Activated T-cell treated with anti-CD3 and anti-CD28 coated beads for 24 hours (primary cell): ENCODE measurements at places on chromosomes 7 and 10.

DNA sequence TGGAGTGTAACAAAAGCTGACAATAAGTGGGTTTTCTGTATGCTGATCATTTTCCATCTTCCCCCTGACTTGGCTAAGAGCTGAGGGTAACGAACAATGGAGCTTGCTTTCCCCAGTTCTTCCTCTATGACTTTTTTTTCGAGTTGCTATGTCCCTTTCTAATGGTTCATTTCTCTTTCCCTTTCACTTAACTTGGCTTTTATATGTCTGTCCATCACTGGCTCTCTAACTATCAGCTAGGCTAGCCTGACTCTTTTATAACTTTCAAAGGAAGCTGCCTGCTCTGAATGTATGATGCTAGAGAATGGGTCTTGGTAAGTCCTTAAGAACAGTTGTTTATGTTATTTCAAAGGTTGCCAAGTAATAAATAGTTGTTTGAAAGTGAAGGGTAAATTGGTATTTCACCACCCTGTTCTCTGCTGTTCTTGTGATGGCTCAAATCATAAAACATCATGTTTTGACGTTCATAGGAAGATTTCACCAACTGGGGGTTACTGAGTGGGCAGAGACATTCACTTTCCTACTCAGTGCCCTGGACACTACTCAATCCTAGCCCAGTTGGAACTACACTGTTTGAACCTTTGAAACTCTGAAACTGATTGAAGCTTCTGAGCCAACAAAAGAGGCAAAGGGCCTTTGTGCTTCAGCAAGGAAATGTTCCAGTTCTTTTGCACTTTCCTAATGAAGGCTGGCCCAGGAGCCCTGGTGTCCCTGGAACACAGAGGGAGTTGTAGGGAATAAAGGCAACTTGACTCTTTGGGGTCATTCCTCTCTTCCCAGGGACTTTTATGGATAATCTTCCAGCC, 85.4 kb upstream of the PHYHIPL start:
- DNase-seq: no peak

- DNase-seq: no peak
Measured at GRCh38 chr10:25805986-25806385, 128.0 kb upstream of the MYO3A start.

DNA sequence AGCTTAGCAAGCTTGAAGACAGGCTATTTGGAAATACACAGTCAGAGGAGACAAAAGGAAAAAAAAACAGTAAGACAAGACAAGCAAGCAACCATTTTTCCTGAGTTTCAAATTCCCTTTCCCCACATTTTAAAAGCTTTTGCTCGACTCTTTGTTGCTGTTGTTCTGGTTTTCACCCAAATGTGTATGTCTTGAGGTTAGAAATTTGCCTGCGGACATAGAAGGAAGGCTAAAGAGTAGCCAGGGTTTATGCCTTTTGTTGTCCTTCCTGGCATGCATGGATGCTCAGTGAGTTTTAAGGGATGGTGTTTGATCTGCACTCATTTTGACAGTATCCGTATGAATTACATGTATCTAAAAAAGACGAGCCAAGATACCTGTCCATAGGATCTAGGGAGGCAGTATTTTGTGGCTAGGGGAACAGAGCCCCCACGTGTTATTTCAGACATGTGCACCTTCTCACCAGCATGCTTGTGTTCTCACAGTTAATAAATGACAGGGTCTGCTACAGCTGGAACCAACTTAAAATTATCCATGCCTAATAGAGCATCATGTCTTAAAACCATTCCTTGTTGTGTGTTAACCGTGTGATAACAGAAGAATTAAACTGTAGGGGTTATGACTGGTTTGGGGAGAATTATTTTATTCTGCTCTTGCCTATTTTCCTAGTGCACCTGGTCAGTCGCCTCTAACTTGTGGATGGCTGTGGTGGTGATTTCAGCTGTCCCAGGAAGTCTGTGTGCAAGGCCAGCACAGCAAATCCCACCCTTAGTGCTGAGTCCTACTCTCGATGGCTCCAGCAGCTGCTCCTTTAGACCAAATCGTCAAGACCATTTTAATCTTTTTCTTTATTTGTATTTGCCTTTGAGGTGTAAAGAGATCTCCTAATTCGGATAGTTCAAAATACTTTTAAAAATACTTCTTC, 9.1 kb downstream of the WIPF3 start:
- DNase-seq: no peak

GRCh38 chr7:768881-769504, 41.9 kb upstream of the PRKAR1B start:
- DNase-seq: no peak

- DNase-seq: no peak
Measured at GRCh38 chr10:42990016-42990720, 86.7 kb upstream of the RET start.

- no peak for DNase-seq
Measured at GRCh38 chr7:43856996-43857395, 12.3 kb downstream of the MRPS24 start.

- no peak for DNase-seq
Measured at GRCh38 chr10:128574581-128575210, 448.5 kb upstream of the MKI67 start.

DNA sequence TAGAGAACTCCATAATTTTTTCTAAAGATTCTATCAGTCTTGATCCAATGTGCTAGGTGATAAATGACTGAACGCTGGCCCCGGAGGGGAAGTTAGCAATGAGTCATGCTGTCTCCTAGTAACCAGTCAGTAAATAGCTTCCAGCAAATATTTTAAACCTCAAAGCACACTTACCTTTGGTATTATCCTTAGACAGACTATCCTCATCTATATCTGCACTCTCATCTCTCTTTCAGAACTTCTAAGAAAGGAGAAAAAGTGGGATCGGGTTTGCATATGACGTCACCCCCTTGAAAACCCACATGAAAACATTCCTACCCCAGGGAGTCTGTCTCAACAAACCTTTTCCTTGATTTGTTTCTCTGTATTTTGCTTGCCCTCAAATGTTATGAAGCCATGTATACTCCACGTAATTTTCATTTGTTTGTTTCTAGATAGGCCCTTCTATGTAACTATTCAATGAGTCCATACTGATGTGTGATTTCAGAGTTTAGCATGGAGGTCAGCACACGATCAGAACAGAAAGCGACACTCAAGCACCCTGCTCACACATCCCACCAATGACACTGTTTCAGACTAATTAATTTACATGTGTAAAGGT, 174.9 kb upstream of the NRP1 start:
- DNase-seq: peak; percentile 7

GRCh38 chr7:44148961-44149536, 7.9 kb upstream of the MYL7 start:
- no peak for DNase-seq

DNA sequence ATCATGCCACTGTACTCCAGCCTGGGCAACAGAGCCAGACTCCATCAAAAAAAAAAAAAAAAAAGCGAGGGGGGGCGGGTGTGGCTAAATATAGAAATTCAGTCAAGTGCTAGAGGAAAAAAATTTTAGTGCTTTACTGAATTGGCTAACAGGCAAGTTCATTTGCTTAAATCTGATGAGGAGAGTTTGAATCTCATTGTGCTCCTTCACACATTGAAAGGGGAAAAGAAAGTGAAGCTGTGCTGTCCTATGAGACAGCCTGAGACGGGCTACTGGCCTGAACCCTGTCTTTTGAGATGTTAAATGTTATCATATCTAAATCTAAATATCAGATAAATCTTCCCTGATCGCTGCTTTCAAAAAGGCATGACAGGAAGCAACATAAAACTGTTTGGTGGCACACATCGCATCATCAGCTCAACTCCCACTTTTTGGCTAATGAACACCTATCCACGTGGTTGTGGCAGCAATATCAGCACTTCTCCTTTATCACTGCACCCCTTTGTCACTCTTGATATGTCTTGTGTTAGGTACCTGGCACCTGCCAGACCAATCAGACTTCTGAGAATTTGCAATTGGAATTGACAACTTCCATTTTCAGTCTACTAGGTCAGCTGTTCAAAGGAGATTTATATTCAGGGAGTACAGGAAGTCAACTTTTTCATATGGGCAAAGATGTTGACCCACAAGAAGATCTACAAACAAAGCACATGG, 14.0 kb upstream of the IFIT1B start:
- DNase-seq: no peak

GRCh38 chr7:20440472-20441105, 109.9 kb downstream of the ITGB8 start:
- DNase-seq: no peak

GRCh38 chr10:44589944-44590449, 205.1 kb upstream of the CXCL12 start:
- DNase-seq: no peak

DNA sequence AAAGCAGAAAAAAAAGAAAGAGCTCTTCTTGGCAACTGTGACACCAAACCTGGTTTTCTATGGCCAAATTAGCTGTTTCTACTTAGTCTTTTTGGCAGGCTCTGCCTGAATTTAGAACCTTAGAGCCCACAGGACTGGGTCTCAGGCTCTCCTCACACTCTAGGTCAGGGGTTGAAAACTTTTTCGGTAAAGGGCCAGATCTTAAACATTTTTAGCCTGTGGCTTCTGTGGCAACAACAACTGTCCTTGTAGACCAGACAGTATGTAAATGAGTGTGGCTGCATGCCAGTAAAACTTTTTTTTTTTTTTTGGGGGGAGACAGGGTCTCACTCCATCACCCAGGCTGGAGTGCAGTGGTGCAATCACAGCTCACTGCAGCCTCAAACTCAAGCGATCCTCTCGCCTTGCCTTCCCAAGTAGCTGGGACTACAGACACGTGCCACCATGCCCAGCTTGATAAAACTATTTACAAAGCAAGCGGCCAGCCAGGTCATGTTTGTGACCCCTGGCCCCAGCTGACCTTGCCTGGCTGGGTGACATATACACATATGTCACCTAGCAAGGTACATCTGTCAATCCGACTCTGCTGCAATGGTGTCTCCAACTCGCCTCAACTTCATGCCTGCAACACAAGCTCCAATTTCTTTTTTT, 17.4 kb downstream of the KPNA7 start:
- DNase-seq: no peak

DNA sequence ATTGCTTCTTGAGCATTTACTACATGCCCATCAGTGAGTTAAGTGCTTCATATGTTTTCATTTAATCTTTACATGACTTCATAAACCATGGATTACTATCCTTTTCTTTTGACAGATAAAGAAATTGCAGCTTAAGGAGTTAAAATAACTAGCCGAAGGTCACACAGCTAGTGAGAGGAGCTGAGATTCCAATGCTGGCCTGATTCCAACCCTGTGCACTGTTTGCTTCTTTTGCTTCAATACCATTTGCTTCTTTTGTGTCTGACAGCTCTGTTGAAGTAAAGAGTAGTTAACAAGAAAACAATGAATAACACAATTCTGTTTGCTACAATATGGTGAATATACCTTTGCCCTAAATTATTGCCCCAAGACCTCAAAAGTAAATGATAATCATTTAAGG, 132.4 kb downstream of the GRM3 start:
- no peak for DNase-seq

GRCh38 chr10:113661332-113661731, 2.5 kb downstream of the NRAP start:
- no peak for DNase-seq

GRCh38 chr10:22832066-22832602, 95.7 kb upstream of the ARMC3 start:
- no peak for DNase-seq

DNA sequence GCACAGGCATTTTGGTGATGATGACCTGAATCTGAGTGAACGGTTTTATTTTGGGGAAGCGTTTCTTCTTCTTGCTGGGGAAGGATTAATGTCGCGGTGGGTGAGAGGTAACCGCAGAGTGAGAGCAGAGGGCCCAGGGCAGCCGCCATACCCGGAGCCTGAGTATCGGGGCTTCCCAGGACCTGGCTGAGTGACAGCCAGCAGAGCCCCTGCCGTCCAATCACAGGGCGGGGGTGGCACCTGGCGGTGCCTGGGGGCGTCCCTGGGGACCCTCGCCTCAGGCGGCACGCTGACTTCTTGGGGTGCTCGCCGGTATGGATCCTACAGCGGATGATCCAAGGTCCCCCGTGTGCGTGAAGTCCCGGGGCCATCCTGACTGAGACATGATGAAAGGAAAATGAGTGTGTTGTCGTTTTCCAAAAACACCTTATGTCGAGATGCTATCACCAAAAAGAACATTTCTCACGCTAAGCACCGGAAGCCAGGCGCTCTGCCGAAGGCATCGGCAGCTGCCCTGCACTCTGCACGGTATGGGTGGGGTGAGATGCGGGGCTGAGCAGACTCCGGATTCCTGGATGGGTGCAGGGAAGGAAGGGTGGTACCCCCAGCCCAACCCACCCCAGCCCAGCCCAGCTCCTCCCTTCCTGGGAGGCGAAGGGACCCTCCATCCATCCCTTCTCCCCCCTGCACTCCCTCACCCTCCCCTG, 227.9 kb upstream of the SHH start:
- DNase-seq: no peak

- no peak for DNase-seq
Measured at GRCh38 chr7:131020759-131021261, 286.8 kb upstream of the KLF14 start.

GRCh38 chr10:18607503-18608378, 43.6 kb downstream of the NSUN6 start:
- DNase-seq: no peak

DNA sequence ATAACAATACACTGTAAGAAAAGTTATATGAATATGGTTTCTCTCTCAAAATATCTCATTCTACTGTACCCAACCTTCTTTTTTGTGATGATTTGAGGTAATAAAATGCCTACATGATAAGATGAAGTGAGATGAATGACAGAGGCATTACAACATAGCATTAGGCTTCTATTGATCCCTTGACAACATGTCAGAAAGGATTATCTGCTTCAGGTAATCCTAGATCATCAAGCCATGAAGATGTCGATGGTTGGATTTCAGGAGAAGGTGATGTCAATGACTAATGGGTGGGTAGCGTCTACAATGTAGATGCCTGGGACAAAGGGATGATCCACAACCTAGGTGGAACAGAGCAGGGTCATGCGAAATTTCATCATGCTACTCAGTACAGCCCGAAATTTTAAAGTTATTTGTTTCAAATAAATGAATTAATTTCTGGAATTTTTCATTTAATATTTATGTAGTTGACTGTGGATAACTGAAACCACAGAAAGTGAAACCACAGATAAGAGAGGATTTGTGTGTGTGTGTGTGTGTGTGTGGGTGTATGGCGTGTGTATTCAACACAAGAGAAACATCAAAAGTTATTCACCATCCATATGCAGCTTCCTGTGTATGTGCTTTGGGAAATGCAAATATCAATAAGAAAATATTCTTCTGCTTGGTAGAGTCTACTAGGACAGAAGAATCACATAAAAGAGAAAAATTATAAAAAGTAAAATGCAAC, 77.0 kb downstream of the MAGI2 start:
- no peak for DNase-seq

- no peak for DNase-seq
Measured at GRCh38 chr7:17402628-17403278, 104.3 kb downstream of the AHR start.

- no peak for DNase-seq
Measured at GRCh38 chr7:69643708-69644445, 45.6 kb downstream of the AUTS2 start.

GRCh38 chr7:15862781-15863165, 176.3 kb upstream of the MEOX2 start:
- DNase-seq: no peak

GRCh38 chr7:85184599-85185423, 2.0 kb downstream of the SEMA3D start:
- DNase-seq: no peak
